ENCODE measurements at places on chromosomes 7 and 10. TPM values are rescaled to one million over a fixed set of nuclear protein-coding genes. Genes with fewer than 3 reads are reported as not detected.
A peak's percentile ranks its signal among the peaks of the same experiment; 100 is the strongest.

- no peak for DNase-seq
These were observed 59.7 kb downstream of the HIPK2 start for GRCh38 chr7:139718141-139718540.

GRCh38 chr10:90175161-90175681, 473.8 kb downstream of the KIF20B start:
- DNase-seq, result no peak

GRCh38 chr7:138515001-138515528, 55.0 kb downstream of the TRIM24 start:
- DNase-seq, result no peak

DNA sequence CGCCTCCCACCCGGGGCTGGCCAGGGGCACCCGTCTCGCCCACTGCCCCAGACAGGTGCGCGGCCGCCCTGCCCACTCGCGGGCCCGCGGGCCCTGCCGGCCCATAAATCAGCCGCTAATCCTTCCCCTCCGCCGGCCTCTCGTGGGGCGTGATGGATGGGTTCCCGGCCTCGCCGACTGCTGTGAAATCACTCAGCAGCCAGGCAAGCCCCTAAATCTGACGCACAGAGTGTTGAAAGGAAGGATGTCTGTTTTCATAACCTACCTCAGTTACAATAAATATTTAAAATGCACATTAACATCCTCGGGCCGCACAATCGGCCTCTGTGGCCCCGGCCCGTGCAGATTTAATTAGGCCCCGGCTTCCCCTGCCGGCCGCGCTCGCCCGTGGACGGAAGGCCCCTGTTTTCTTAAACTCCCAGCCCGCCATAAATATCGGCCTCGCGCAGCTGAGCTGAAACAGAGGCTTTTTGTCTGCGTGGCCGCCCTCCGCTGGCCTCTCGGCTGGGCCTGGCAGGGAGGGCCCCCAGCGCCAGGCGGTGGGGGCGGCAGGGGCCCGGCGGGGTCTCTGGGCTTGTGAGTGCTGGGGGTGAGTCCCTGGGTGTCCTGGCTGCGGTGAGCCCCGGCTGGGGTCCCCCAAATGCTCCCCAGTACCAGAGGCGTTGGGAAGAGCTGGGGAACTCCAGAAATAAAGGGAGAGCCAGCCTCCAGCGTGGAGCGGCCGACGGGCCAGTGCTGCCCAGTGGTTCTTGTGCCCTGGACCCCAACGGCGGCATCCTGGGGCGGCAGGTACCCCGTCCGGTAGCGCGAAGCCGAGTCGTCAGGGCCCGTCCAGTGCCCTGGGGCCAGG, 90.7 kb downstream of the UNCX start:
- no peak for DNase-seq

DNA sequence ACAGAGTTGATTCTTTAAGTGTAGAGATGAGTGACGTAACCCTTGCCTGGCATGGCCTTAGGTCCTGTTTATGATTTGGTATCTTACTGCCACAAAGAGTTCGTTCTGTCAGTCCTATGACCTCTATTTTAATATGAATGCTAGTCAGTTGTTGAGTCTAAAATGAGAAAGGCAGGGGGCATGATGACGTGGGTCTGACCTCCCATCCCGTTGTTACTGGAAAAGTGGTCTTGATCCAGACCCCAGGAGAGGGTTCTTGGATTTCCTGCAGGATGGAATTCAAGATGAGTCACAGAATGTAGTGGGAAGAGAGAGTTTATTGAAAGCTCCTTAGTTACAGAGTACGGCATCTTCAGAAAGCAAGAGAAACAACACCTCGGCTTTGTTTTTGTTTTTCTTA, 317.0 kb upstream of the COBL start:
- no peak for DNase-seq

- DNase-seq, result no peak
These were observed 17.0 kb upstream of the LIMK1 start for GRCh38 chr7:74066626-74067025.

NME8 gene
- not detected for total RNA-seq

DNA sequence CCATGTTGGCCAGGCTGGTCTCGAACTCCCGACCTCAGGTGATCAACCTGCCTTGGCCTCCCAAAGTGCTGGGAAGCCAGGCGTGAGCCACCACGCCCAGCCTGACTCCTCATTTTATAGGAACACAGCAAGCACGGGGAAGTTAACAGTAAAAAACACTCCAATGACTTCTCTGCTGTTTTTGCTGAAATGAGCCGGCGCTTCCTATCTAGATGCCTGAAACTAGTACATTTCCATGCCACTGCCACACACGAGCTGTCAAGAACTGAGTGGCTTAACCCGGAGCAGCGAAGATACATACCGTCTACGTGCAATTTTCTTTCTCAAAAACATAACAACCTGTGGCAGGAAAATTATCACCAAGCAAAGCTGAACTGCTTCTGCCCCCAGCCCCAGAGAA, 16.8 kb downstream of the DAGLB start:
- no peak for DNase-seq

DNA sequence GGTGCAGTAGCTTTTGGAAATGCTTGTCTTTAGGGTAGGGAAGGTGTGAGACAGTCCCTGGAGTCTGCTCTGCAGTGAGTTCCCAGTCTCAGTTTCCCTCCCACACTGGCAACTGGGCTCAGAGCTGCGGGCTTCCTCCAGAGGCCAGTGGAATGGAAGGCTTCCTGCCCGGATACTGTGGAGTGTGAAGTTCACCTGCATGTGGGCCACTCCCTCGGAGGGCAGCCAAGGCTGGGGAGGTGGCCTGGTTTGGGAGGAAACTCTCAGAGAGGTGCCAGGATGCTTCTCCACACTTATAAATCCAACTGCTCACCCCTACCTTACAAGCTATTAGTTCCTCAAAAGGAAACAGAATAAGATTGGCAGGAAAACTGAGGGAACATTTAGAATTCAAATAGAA, 18.1 kb upstream of the UBE2H start:
- no peak for DNase-seq

- no peak for DNase-seq
These were observed at the start of gene COBL for GRCh38 chr7:51316666-51317581. TSS of gene COBL (minus strand) at chr7:51316809. CDS start at chr7:51316633, 176 bp downstream.

FLNC gene
- total RNA-seq, result 0.16 TPM

C10orf62 gene
- not detected for total RNA-seq

DNA sequence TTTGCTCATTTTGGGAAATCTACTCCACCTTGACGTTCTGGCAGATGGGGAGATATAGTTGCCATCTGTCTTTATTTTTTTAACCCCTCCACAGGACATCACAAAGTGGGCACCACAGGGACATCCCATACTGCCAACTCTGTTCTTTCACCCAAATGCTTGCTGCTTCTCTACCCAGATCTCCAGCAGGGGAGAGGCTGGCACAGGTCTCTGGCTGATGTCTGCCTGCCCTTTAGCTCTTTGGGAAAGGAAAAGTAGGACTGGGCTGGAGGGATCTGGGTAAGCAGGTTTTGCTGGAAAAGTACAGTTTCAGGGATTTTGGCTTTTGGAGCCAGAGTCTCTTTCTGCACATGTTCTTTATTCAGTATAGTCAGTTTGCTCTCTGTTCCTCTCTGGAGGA, 156.7 kb downstream of the ANLN start:
- DNase-seq, result no peak

ZNF425 gene
- total RNA-seq, result 0.29 TPM

- DNase-seq, result no peak
These were observed 98.7 kb downstream of the DNAH11 start for GRCh38 chr7:21641546-21641945.

DNA sequence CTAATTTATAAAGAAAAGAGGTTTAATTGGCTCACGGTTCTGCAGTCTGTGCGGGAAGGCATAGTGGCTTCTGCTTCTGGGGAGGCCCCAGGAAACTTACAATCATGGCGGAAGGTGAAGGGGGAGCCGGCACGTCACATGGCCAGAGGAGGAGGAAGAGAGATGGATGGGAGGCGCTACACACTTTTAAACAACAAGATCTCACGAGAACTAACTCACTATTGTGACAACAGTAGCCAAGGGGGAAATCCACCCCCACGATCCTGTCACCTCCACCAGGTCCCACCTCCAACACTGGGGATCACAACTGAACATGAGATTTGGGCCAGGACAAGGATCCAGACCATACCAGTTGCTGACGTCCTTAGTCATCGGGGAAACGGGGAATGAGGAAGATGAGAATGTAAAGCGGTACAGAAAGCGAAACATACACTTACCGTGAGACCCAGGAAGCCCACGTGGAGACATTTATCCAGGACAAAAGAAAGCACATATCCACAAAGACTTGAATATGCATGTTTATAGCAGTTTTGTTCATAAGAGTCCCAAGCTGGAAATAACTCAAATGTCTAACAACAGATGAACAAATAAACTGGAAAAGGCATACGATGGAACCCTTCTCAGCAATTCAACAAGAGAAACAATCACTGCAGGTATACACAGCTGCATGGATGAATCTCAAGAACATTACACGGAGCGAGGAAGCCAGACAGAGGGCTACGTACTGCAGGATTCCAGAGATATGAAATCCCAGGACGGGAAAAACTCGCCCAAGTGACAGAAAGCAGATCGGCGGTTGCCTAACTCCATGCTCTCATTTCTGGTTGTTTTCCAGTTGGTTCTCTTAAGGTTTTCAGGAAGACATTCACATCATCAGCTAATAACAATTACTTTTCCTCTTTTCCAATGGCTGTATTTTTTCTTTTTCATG, 26.2 kb upstream of the INPP5A start:
- no peak for DNase-seq

ZCCHC24 gene
- 1.0 TPM for total RNA-seq

BLNK gene
- total RNA-seq, result 0.16 TPM

DNA sequence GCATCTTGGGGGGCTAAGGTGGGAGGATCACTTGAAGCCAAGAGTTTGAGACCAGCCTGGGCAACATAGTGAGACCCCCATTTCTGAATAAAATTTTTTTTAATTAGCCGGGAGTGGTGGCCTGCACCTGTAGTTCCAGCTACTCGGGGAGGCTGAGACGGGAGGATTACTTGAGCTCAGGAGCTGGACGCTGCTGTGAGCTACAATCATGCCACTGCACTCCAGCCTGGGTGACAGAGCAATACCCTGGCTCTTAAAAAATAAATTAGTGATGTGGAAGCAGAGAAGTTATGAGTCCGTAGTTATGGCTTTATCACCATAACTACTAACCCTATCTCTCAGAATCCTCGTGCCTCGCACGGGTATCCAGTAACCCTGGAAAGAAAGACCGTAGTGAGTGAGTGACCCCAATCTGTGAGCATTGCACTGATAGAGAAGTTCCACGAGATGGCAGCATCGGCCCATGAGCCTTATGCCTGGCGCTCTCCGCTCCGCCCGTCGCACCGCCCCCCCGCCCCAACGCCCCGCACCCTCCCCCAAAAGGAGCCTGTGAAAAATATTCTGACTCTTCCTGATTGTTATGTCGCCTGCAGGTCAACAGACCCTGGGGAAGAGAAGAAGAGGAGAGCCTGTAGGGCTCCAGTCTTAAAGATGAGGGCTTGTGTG, 4.9 kb upstream of the SLC29A3 start:
- DNase-seq, result peak; percentile 48

- DNase-seq, result no peak
These were observed 1231.6 kb upstream of the CELF2 start for GRCh38 chr10:9786101-9786500.

GRCh38 chr7:41826641-41827040, 123.8 kb upstream of the INHBA start:
- no peak for DNase-seq

TCTN3 gene
- total RNA-seq, result 20.5 TPM

DNA sequence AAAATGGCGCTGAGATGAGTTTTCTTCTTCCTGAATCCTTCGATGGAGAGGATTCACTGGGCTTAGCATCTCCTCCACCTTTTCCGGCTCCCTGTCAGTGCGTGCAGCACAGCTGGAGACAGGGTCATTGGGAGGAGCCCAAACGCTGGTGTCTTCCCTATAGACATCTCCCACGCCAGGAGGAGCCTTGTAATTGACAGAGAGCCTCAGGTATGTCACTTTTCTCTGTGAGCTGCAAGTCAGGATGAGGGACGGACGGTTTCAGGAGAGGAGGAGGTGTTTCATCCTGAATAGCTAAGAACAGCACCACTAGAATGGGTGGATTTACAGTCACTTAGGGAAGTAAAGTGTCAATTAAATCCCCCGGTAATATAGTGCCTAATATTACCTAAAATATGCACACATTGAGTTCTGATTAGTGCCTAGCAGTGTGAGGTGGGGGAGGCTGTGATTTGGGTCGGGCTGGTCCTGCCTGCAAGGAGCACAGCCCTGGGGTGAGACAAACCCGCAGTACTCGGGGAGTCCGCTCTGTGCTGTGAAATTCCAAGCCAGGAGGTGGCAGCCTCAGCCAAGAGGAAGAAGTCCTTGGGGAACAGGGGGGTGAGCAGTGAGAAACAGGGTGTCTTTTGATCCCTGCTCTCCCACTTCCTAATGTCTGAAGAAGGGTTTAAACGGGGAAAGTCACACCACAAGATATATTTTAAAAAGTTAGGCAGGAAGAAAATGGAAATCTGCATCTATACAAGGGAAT, 28.2 kb downstream of the IL15RA start:
- peak; percentile 62 for DNase-seq

DNA sequence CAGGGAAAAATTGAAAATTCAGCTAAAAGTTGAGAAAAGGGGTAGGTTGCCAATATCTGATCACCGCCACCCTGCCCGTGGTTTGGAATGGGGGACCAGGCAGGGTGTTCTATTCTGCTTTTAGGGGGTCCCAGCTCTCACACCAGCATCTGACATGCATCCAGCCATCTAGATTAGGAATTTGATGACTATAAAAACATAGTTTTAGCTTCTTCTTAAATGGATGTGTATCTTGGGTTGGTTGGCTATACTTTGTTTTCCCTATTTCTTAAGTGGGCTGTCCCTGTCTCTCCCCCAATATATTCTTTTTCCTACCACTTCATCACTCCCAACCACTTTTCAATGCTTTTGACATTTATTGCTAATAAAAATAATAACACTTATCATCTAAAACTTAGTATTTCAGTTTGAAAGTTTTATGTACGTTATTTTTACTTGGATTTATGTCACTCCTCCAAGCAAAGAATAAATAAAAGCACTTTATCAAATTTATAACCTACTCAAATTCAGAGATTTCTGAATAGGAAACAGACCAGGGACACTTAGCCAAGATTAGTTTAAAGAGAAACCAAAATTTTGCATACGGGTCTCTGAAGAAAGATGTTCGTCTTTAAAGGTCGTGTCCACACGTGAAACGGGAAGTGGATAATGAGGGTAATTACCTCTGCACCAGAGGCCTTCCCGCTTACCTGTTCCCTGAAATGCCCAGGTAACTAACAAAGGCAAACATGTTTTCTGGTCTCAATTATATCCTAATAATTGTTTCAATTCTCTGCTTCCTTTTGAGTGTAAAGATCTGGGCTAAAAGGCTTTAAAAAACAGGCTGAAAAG, 233.2 kb upstream of the AUTS2 start:
- no peak for DNase-seq
